Brain pericyte (primary cell): ENCODE measurements at places on chromosomes 3 and 15.

DNA sequence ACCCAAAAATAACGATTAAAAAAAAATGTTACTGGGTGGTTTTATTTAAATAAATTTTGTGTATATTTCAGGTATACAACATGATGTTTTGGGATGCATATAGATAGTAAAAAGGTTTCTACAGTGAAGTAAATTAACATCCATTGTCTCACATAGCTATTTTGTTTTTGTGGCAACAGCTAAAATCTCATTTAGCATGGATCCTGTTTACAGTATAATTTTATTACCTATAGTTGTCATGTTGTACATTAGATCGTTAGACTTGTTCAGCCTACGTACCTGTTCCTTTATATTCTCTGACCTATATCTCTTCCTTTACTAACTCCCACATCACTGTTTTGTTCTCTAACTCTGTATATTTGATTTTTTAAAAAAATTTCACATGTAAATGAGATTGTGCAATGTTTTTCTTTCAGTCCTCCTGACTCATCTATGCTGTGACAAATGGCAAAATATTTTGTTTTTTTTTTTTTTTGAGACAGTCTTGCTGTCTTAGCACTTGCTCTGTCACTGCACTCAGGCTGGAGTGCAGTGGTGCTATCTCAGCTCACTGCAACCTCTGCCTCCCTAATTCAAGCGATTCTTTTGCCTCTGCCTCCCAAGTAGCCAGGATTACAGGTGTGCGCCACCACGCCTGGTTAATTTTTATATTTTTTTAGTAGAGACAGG lies 45.6 kb downstream of the OIP5 start:
- DNase-seq: no peak

DNA sequence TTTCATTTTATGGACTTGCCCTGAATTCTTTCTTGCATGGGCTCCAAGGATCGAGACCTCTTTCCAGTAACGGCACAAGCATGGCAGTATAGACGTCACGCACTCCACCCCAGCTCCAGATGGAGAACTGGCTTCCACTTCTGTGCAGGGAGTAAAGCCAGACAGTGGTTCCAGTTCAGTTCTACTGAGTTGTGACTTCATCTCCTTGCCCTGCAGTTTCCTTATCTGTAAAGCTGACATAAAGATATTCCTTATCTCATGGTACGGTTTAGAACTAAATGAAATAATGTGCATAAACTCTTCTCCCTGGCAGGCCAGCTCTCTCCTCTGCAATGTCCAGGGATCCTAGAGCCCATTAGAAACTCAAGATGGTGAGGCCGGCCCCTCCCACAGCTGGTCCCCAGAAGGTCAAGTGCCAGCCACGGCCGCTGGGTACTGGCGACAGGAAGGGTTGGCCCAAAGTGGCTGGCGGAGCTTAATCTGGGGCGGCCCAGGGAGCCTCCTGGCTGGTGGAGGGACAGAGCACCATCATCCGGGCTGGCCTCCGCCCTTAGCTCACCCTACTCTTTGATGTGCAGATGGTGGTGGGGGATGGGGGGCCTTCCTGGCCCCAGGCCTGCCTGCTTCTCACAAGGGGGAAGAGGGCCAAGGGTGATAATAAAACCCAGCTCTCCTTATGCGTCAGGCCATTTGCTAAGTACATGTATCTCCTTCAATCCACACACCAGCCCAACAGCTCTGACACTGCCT lies 7.2 kb downstream of the MESP2 start:
- DNase-seq: no peak

DNA sequence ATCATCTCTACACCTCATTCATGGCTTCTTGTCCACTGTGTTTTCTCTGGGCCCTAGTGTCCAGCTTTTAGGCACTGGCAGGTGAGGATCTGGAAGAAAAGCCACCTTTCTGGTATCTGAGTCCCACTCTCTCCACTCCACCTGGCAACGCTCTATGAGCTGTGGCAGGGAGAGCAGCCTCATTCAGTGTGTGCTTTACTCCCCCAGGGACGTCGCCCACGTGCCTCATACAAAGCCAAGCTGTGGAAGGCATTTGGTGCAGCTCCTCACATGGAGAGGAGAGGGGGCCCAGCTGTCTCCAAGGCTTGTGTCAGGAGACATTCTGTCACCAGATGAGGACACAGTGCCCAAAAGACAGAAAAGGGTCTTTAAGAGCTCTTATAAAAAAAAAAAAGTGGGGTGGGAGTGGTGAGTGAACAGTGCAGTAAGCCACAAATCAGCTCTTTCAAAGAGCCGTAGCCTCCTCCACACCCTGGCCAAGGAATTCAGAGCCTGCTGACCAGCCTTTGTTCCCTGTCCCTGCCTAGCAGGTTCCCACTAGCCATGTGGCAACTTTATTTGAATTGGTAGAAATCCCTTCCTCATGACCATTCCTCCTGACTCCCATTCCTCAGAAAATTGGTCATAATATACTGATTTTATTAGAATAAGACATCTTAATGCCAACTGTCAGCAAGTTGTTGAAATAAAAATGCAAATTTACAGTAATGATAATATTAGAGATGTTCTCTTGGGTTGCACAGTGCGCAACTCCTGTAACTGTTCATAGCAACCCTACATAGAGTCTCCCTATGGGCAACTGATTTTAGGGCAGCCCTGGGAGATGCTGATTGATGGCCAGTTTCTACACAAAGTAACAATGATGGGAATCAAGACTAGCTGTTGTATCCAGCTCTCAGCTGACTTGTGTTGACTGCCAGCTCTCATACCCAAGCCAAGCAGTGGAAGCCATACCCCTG lies 29.5 kb downstream of the GALNT15 start:
- DNase-seq: no peak

- no peak for DNase-seq
These were observed 2.4 kb upstream of the PDCD6IP start for GRCh38 chr3:33795856-33796536.

DNA sequence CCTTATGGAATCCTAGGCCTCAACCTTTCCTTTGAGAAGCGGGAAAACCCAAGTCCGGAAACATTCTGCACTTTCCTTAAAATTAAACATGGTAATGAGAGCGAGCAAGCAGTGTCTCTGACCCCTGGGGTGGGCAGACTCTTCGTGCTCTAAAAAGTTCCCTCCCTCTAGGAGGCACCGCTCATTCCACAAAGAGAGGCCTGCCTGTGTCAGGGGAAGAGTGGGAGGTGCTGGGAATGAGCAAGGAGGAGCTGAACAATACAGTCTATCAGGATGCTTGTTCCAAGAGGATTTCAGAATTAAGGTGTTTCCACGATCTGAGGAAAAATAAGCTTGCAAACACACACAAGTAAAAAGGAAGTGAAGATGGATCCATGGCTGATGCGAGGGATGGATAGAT lies 6.0 kb upstream of the RLBP1 start:
- DNase-seq: no peak

DNA sequence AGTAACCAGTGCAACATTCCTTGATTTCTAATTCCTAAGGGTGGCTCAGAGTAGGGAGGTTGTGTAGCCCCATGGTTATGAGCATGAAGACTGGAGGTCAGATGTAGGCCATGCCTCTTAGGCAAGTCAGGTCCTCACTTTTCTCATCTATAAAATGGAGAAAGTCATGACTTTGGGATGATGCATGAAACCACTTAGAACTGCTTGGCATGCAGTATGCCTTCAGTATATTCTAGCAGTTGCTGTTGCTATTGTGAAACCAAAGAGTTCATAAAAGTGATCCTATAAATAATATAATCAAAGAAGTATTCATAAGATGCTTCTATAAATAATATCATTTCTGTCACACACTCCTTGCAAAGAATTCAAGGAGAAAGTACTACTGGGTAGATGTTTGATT lies 65.5 kb downstream of the TMEM108 start:
- no peak for DNase-seq

- no peak for DNase-seq
These were observed 30.5 kb downstream of the RFTN1 start for GRCh38 chr3:16482770-16483531.

GRCh38 chr3:79140708-79141107 lies 627.1 kb downstream of the ROBO1 start:
- no peak for DNase-seq

GRCh38 chr3:77304700-77305021 lies 264.8 kb downstream of the ROBO2 start:
- DNase-seq: no peak

GRCh38 chr3:12120374-12121140 lies 38.2 kb downstream of the TIMP4 start:
- no peak for DNase-seq

DNA sequence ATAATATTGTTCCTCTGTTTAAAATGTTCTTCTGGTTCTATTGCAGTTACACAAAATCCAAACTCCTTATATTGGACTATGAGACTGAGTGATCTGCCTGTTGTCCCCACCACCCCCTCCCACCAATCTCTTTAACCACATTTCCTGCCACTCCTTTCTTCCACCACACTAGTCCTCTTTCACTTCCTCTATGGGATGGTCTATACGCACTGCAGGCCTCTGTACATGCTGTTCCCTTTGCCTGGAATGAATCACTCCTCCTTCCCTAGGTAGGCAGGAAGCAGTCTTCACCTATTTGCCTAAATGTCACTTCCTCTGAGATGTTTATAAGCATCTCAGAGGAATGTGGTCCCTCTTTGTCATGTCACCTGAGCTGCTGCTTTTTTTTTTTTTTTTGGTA lies 4.0 kb downstream of the MAP2K1 start:
- no peak for DNase-seq

- no peak for DNase-seq
These were observed 817 bp downstream of the CLK3 start for GRCh38 chr15:74616366-74616939.

DNA sequence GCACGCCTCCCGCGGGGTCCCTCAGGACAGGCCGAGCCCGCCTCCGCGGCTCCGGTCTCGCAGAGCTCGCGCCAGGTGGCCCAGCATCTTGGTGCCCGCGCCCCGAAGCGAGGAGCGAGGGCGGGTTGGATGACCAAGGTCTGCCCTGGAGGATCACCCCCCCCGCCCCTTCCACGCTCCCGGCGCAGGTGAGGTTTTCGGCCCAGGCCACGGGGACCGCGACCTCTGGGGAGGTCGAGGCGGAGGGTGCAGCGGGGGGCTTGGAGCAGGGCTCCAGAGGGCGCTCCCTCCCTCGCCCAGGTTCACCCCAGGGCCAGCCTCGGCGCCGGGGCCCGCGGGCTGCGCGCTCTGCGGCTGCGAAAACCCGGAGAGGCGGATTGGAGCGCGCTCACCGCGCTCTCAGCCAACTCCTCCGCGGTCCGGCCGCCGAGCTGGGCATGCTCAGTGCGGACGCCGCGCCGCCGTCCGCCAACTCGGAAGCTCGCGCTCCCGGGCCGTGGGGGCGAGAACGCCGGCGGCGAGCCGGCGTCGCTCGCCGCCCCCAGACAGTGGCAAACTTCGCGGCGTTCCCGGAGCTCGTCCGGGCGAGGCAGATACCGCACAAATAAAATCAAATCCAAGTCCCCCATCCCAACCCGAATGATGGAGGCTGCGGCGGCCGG lies at the start of gene MED12L:
Gene MED12L (plus strand): TSS at position 438 of the 662 bp plus-strand sequence. CDS start 1,263 bp downstream, outside the sequence.
- DNase-seq: peak; percentile 7

- peak; percentile 48 for DNase-seq
These were observed 326.8 kb downstream of the TUSC7 start for GRCh38 chr3:117036259-117036799.

- no peak for DNase-seq
These were observed 27.6 kb downstream of the CD200 start for GRCh38 chr3:112360561-112360960.

- no peak for DNase-seq
These were observed 126.8 kb downstream of the ATP1B3 start for GRCh38 chr3:142003291-142003690.

DNA sequence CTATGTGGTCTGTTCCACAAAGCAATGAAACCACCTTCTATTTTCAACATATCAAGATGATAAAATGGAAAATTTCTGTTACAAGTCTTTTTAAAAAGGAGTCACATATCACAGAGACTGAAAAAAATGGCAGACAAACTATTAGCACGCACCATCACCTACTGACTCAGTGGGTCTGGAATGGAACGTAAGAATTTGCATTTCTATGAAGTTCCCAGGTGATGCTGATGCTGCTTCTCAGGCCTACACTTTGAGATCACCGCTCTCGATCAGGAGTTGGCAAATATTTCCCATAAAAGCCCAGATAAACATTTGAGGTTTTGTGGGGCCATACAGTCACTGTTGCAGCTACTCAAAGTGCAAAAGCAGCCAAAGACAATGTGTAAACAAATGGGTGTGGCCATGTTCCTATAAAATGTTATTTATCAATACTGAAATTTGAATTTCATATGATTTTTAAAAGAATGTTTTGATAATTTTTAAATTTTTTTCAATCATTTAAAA lies 142.9 kb downstream of the ADAM10 start:
- DNase-seq: no peak
